T-helper 1 cell (primary cell): ENCODE measurements at places on chromosomes 2 and 18.

DNA sequence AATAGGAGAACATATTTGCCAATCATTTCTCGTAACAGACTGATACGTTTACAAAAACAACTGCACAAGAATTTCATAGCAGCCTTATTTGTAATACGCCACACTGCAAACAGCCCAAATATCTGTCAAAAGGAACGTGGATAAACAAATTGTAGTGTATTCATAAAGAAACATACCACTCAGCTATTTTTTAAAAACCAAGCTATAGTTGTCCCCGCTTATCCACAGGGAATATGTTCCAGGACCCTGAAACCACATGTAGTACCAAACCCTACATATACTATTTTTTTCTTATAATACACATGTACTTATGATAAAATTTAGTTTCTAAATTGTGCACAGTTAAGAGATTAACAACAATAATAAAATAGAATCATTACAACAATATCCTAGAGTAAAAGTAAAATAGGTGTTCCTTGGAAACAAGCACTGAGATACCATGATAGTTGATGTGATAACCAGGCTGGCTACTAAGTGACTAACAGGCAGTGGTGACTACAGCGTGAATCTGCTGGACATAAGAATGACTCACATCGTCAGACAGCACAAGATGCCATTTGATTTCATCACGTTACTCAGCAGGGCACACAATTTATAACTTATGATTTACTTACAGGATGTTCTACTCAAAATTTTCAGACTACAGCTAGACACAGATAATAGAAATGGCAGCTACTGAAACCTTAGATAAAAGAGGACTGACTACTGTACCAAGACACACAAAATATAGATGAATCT lies 367.4 kb downstream of the NCKAP5 start:
- no peak for DNase-seq

DNA sequence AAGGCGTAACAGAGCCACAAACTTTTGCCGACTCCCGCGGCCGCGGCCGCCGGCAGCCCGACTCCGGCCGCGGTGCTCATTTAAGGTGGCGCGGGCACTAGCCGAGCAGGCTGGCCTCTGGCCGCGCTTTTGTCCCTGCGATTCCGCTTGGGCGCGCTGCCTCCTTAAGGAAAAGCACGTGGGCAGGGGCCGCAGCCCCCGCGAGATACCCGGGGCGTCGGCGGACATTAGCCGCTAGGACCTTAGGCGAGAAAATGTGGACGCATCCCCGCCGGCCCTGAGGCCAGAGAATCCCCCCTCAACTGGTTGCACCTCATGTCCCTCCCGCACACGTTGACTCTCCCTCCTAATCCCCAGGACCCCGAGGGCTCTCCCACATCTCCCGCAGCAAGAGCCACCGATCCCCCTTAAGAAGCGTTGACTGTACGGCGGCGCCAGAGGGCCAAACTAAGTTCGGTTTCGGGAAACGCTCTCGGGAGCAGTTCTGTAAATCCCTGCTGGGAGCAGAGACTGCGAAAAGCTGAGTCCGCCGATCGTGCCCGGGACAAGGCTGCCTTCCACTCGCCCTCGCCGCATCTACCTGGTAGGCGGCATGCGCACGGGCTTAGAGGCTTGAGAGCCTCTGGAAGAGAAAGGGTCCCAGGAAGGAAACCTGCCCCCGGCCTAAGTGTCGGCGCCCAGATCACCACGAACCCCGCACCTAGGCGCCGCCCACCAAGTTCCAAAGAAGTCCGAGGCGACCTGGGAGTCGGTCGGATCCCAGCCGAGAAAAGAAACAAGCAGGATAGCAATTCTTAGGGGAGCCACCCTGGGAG lies 1.8 kb upstream of the SATB2 start:
- peak; percentile 49 for DNase-seq

DNA sequence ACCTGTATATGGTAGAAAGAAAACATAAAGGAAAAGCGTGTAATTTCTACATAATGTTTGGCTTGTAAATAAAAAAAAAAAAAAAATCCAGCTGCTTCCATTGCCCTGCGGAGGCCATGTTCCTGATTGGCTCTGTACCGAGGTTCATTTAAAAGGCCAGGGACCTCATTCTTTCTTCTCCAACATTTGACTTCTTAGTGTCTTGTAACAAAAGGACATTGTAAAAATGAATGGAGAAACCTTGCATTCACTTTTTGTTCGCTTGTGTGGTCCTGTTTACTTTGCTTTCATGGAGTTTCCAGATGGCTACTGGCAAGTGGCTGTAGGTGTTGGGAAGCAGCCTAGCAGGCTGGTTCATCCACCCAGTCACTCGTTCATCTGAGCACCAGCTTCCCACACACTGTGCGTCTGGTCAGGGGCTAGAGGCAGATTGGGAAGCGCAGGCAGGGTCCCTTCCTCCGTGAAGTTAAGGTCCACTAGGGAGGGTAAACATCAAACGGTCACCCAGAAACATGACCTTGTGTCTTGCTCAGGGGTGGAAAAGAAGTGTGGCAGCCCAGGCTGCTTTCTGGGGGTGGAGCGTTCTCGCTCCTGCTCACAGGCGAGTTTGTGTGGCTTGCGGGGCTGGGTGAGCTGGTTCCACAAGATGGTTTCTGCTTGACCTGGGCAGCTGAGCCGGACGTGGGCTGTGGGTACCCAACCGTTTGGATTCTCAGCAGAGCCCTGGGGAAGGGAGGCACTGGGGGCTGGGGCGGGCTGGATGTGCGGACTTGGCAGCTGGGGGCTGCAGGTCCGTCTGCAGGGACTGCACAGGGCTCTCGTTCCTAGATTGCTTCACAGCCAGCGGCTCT lies 260.7 kb downstream of the AGAP1 start:
- no peak for DNase-seq

- DNase-seq = no peak
These were observed 264.1 kb downstream of the CDH20 start for GRCh38 chr18:61597316-61597715.

GRCh38 chr18:459814-460593 lies 40.5 kb downstream of the COLEC12 start:
- DNase-seq = no peak

GRCh38 chr2:289362-290089 lies 1.6 kb upstream of the ALKAL2 start:
- DNase-seq = no peak

GRCh38 chr2:42361728-42362283 lies 789 bp upstream of the COX7A2L start:
- DNase-seq = no peak

GRCh38 chr2:37472959-37473358 lies 128.5 kb downstream of the QPCT start:
- DNase-seq = no peak

DNA sequence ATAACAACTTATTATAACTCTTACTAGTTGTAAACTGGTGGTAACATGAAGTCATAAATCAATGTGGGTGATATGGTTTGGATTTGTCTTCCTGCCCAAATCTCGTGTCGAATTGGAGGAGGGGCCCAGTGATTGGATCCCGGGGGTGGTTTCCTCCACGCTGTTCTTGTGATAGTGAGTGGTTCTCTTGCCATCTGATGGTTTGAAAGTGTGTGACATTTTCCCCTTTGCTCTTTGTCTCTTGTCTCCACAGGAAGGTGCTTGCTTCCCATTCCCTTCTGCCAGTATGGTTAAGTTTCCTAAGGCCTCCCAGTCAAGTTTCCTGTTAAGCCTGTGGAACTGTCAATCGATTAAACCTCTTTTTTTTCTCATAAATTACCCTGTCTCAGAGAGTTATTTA lies 321.6 kb downstream of the DSEL start:
- DNase-seq = no peak

- no peak for DNase-seq
These were observed 11.8 kb upstream of the LRP1B start for GRCh38 chr2:142142595-142142994.

- DNase-seq = no peak
These were observed 211.7 kb downstream of the GLI2 start for GRCh38 chr2:120947327-120947726.

DNA sequence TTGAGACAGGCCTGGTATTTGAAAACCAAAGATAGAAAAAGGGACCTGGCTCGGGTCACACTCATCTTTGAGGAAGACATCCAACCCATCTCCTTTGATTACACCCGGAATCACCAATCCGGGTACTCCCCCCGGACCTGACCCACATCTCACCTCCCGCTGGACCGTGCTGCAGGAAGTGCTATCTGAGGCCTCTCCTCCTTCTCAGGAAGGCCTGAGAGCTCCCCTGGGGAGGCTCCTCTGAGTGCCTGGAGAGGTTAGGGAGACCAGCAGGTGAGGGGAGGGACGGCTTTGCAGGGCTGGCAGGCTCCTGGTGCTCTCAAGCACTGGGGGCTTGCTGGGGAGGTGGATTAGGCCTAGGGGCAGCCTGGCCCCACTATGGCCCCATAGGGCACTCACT lies 170.9 kb downstream of the ACKR3 start:
- no peak for DNase-seq

DNA sequence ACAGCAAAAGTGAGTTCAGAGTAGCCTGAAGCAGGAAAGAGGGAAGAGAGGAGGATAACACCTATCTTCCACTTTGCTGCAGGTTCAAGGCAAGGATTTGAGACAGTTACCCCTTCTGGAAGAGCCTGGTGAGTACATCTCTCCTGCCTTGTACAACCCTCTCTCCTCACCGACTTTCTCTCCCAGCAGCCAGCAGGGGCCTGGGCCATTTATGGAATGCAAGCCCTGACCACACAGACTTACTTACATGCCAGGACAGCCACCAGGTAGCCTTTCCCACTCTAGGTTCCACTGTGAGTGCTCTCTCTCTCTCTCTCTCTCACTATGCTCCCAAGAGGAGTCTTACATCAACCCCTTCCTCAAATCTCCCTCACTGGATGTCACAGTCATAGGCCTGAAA lies 57.0 kb downstream of the BCL11A start:
- DNase-seq = no peak

DNA sequence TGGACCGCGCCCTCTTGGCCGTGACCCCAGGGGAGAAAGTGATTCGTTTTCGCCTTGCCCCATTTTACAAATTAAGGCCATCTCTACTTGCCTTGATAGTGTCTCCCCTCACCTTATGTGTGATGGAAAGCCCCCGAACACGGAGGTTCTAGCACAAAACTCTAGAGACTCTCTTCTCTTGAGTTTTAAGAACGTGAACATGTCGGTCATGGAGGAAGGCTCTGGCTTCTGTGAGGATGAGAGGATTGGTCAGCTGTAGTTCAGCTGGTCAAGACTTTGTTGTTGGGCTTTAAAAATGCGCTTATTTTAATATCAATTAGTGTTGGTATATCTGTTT lies 828 bp downstream of the DYNC1I2 start:
- DNase-seq = no peak

DNA sequence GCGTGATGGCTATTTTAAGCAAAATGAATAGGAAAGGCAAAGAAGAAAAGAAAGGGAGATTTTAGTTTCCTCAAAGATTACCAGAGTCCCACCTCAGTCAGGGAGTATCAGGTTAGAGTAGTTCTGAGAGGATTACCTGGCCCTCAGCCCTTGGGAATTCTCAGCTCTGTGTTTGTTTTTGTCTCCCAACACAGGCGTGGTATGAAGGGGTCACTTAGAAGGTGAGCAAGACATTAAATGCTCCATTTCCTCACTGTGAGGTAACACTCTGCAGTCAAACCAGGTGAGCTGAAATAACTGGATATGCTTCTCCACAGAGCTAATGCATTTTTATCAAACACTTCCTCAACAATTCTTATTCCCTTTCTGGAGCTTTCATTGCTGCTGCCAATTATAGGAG lies 232.2 kb downstream of the IKZF2 start:
- DNase-seq = no peak

- DNase-seq = no peak
These were observed 1.1 kb downstream of the ENOSF1 start for GRCh38 chr18:711310-711656.

DNA sequence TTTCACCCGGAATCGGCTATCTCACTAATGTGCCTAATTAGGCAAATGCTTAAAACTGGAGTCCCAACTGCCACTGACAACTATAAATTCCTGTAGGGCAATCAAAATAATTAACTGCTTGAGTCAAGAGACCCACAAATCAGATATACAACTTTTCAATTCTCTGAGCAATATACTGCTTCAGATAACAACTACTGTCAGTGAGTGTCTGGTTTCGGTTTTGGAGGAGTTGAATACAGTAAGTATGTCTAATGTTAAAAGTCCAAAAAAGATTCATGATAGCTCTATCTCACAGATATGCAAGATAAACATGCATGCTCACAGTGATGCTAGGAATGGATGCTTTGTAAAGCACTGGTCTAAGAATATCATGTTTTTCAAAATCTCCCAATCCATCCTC lies 283.3 kb downstream of the NRXN1 start:
- no peak for DNase-seq

- DNase-seq = no peak
These were observed 137.4 kb downstream of the CALCRL start for GRCh38 chr2:187310701-187311100.

DNA sequence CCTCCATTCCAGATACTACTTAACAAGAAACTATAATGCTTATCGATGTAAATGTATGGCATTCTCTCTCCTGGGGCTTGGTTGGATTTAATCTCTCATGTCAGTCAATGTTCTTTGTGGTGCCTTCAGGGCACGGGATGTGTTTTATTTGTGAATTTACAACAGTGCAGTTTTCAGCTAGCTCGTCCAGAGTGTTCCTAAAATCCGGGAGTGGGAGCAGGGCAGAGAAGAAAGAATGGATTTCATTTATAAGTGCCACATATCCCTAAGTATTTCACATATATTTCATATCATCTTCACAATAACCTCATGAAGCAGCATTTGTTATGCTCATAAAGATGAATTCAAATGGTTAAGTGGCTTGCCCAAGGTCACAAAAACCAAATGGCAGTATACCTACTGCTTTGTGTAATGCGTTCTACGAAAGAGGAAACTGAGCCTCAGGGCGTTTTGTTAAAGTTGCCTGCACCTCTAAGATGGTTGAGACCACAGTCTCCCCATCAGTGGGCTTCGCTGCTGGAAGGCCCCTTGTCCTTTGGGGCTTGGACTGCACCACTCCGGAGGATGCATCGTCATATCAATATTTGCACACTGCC lies 134.7 kb upstream of the MGAT5 start:
- DNase-seq = no peak

DNA sequence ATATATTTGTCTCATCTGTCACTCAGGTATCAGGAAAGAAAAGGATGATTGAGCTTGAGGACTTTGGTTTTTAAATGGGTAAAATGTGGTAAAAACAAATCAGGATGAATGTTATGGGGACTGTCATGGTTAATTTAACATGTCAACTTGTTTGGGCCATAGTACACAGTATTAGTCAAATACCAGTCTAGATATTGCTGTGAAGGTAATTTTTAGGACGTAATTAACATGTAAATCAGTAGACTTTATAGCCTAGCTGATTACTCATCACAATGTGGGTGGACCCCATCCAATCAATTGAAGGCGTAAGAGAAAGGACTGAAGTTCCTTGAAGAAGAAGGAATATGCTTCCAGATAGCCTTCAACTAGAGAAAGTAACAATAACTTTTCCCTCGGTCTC lies 275.7 kb upstream of the ZNF804A start:
- no peak for DNase-seq

GRCh38 chr2:54613794-54614257 lies 109.6 kb upstream of the EML6 start:
- no peak for DNase-seq

- no peak for DNase-seq
These were observed 165.8 kb downstream of the RPIA start for GRCh38 chr2:88857274-88857741.
